ENCODE measurements at places on chromosomes 13 and 19. TPM values are rescaled to one million over a fixed set of nuclear protein-coding genes. Genes with fewer than 3 reads are reported as not detected.

ICAM5 gene
- 0.38 TPM for total RNA-seq

DNA sequence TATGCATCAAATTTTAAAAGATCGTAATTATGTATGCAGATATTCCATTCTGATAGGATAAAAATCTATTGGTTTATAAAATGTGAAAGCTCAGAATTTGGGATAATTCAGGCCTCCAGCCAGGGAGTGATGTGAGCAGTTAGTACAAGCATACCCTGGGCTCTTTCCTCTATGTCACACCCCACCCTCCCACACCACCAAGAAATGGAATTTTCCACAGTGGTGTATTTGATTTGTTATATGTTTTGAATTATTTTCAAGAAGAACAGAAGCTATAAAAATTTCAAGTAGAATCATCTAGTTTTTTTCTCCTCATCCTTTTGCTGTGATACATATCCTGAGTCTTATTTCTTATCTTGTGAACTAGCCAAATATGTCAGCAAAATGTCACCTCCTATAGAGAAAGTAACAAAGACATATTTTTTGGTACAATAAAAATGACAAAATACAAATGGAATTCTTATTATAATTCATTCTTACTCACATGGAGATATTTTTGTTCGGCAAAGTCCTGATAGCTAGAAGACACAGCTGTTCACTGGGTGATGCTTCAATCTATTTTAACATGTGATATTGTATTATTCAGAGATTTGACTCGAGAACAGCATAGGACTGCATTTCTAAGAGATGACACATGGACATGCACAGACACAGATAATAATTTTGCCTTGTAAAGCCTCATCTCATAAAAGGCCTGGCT, 61.2 kb upstream of the FRY start:
- no peak for DNase-seq

- no peak for DNase-seq
These were observed 25.7 kb downstream of the CHAMP1 start for GRCh38 chr13:114339857-114340534.

GRCh38 chr19:28184997-28185396, 1028.0 kb downstream of the UQCRFS1 start:
- no peak for DNase-seq

DNA sequence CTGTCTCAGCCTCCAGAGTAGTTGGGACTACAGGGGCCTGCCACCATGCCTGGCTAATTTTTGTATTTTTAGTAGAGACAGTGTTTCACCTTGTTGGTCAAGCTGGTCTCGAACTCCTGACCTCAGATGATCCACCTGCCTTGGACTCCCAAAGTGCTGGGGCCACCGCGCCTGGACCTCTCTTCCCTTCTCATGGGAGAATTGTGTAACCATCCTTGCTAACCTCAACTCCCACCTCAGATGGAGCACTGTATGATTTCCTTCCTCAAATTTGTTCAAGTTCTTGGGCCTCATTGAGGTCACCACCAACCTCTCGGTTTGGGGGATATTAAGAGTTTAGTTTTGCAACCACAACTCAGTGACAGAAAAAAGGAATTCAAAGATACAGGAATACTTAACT, 10.7 kb downstream of the LILRA5 start:
- DNase-seq, result no peak

DNA sequence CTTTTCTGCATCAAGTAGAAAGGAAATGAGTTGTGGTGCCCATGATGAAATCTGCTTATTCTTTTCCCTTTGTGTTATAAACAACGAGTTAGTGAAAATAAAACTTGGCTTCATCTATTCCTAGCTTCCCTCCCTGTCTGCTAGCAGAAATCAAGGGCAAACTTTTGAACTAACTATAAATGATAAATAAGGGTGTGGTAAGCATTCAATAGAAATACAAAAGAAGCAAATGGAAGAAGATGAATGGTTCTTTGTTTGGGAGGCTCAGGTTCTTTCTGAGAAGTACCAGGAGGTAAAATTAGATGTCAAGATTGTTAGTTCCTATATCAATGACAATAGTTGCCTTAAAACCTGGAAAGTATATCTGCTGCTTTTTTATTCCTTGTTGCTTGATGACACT, 275.3 kb upstream of the PRR20A start:
- DNase-seq, result no peak

DNA sequence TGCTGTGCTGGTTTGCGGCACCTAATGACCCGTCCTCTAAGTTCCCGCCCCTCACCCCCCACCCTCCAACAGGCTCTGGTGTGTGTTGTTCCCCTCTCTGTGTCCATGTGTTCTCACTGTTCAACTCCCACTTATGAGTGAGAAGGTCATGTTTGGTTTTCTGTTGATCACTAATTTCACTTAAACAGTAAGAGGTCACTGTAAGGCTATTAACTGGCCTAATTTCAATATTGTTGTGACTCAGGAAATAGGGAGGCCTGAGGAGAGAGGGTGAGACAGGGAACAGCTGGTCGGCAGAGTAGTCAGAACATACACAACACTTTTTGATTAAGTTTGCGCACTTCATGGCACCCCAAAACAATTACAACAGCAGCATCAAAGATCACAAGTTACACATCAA, 15.6 kb downstream of the TUBGCP3 start:
- no peak for DNase-seq

CNMD gene
- 1.4 TPM for total RNA-seq

DNA sequence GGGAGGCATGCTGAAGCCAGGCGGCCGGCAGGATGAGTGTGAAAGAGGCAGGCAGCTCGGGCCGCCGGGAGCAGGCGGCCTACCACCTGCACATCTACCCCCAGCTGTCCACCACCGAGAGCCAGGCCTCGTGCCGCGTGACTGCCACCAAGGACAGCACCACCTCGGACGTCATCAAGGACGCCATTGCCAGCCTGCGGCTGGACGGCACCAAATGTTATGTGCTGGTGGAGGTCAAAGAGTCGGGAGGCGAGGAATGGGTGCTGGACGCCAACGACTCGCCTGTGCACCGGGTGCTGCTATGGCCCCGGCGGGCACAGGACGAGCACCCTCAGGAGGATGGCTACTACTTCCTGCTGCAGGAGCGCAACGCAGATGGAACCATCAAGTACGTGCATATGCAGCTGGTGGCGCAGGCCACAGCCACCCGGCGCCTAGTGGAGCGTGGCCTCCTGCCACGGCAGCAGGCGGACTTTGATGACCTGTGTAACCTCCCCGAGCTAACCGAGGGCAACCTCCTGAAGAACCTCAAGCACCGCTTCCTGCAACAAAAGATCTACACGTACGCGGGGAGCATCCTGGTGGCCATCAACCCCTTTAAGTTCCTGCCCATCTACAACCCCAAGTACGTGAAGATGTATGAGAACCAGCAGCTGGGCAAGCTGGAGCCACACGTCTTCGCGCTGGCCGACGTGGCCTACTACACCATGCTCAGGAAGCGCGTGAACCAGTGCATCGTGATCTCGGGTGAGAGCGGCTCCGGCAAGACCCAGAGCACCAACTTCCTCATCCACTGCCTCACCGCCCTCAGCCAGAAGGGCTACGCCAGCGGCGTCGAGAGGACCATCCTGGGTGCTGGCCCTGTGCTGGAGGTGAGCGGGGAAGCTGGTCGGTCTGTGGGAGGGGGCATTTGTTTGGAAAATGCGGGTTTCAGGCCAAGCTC, 26.4 kb downstream of the MYO9B start:
- DNase-seq, result no peak

- DNase-seq, result no peak
These were observed 17.5 kb downstream of the DYRK1B start for GRCh38 chr19:39816287-39817048.

DNA sequence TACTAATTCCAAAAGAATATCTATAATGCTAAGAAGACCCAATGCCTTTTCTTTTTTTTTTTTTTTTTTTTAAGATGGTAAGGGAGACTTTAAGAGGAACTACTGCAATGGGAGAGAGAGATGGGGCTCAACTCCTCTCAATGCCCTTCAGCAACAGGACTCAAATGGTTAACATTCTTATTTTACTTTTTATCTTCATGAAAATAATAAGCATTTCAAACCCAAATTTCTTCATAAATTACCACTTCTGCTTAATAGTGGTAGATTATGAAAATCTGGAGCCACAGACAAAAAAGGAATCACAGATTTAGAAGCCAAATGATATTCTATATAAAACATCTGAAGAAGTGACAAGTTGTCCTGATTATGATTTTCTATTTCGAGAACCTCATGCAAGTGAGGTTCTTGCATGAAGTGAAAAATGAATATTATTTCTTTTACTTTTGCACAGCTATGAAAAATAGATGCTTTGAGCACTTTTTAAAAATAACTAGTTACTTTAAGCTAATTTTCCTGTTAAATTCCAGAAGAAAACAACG, 74.2 kb downstream of the SERP2 start:
- no peak for DNase-seq

DKKL1 gene
- not detected for total RNA-seq

GRCh38 chr19:19738564-19738963, 5.7 kb upstream of the ZNF14 start:
- DNase-seq, result no peak

ZNF653 gene
- 20.5 TPM for total RNA-seq

- DNase-seq, result no peak
These were observed 2.7 kb downstream of the PSG8 start for GRCh38 chr19:42762789-42763188.

DNA sequence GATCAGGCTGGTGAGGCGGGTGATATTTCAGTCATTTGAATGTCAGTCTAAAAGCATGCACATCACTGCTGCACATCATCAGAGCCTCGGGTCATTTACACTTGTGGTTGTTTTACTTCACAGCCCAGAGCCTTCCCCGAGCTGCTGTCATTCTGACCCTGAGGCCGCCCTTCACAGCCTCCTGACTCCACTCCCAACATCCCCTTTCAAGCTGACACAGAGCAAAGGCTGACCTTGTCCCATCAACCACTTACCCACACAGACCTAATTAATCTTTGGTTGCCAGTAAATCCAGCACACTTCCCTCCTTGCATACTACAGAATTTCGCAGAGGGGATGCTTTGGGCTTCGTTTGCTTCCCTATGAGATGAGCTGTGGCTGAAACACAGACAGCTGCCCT, 528.1 kb downstream of the DIAPH3 start:
- no peak for DNase-seq
